ENCODE measurements at places on chromosomes 6 and 20.

DNA sequence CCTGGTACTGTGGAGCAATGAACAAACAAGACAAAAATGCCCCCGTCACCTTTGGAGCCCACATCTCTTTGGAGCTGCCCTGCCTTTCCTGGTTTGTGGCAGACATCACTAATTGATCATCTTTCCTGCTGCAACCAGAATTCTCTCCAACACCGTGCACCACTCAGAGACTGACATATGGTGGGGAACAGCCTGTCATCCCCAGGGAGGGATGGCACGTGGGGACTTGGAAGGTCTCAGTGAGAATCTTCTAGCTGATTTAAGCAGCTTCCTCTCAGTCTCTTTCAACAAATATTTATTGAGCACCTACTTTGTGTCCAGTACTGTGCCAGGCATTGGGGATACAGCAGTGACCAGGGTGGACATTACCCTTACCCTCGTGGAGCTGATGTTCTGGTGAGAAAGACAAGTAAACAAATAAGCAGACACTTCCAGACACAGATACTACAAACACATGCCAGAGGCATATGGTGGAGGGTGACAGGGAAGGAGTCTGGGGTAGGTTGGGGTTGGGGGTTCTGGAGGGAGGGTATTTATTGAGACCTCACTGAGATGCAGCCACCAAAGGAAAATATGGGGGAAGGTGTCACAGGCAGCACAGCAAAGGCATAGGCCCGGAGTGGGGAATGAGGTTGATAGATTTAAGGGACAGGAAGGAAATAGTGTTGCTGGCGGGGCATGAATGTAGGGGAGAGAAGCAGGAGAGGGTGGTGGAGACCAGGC, 82.3 kb downstream of the CEBPB start:
- no peak for DNase-seq

DNA sequence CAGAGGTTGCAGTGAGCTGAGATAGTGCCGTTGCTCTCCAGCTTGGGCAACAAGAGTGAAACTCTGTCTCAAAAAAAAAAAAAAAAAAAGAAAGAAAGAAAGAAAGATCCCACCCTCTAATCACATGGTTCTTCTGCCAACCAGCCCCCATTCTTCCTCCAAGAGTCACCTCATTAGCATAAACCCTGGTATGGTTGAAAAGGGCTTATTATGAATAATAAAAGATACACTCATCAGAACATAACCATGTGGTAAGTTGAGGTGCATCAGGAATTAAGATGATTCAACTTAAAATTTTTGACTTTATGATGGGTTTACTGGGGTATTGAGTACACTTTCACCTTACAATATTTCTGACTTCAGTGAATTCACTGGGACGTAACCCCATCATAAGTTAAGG, 793 bp upstream of the TRIM40 start:
- DNase-seq, result no peak

- peak; percentile 72 for DNase-seq
Measured at GRCh38 chr6:106102034-106102433, 15.9 kb downstream of the PRDM1 start.

GRCh38 chr6:39156801-39157200, 41.8 kb upstream of the SAYSD1 start:
- no peak for DNase-seq

- no peak for DNase-seq
Measured at GRCh38 chr6:142958343-142958742, 13.4 kb upstream of the HIVEP2 start.
